ENCODE measurements at places on chromosomes 5 and 9.
A peak's percentile ranks its signal among the peaks of the same experiment; 100 is the strongest.

GRCh38 chr5:16809395-16810207 lies 126.5 kb downstream of the MYO10 start:
- no peak for DNase-seq

DNA sequence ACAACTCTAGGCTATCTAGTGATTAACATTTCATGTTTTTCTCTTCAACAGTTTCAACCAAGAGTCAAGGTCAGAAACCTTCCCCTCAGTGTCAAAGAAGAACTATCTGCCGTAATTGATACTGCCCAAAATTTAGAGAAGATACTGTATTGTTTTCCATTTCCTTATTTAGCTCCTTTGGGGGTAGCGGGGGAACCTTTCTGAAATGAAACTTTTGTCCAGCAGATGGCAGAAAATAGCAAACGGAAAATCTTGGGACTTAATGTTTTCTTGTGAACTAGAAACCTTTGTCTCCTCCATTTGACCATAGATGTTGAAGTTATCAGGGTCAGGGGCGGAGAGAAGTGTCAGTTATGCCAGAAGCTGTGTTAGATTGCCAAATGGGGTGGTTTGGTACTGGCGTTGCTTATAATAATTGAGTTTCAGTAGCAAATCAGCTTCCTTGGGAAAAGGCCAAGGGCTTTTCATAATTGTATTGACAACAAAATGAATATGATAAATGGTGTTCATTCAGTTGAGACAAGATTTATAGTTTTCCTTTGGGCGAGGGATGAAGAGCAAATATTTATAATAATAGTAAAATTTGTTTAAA lies 101.7 kb upstream of the TLX3 start:
- no peak for DNase-seq

DNA sequence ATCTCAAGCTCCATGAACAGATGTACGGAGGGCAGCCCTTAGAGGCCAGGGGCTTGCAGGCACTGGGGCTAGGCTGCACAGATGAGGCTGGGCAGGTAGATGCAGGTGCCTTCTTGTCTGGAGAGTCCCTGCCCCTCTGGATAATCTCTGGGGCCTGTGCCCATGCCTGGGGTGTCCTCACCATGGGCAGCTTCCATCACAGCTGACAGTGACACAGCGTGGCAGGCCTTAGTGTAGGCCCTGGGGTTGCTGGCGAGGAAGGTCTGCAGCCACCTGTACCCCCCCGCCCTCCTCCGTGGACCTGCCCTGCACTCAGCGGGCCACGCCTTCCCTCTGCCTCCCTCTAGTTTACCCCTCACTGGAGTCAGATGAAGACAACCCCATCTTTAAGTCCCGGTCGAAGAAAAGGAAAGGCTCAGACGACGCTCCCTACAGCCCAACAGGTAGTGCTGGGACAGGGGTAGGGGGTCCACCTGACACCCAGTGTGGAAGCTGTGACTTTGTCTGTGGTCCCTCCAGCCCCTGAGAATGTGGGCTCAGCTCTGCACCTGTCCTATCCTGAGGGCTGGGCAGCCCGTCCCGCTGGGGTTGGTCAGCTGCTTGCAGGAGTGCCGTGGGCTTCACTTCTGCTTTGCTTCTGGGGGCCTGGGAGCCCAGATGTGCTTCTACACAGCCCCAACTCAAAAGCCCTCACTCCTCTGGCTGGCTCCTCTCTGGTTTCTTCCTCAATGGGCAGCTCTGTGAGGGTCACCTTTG lies 98.4 kb downstream of the PHF2 start:
- DNase-seq, result no peak

DNA sequence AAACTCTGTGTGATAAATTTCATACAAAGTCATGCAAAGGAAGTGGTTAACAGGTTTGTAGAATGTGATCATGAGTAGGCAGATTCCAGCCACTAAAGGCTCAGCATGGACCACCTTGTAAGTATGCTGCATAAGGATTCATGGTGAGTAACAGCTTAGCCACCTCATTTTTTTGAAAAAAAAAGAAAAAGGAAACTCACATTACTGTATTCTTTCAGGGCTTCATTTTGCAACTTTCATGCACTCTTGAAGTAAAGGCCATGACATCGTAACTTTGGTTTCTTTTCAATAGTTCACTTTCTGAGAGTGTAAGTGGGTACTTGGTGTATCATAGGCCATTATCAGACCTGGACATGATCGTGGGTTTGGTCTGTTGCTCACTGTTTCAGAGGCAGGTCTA lies 175.1 kb downstream of the PCSK1 start:
- no peak for DNase-seq

GRCh38 chr9:111896942-111897600 lies 457 bp downstream of the UGCG start:
- DNase-seq, result peak; percentile 84

DNA sequence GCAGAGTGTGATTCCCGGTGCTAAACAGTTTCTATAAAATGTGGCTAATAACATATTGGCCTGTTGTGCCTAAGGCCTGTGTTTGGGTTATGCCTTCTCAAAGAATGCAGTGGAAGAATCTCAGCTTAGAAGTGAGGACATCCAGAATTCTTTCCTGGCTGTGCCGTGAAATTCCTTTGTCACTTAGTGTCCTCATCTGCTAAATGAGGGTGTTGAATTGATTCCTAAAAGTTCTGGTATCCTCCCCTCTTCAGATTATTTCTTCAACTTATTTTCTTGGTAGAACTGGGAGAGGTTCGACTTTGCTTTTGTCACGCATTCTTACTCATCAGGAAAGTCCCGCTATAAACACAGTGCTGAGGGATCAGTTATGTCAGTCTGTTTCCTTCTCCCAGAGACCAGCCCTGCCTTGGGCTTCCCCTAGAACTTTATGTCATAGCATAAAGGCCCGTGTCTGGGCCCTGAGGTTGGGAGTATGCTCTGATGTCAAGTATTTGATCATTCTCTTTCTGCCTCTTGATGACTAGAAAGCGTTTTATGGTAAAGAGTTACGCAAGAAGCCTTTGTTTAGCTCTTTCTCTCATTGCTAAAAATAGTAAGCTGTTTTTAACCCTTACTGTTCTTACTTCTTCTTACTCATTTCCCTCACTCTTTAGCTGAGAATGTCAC lies 29.5 kb downstream of the MTAP start:
- DNase-seq, result no peak

GRCh38 chr9:71519098-71519696 lies 249.1 kb downstream of the CEMIP2 start:
- DNase-seq, result no peak

DNA sequence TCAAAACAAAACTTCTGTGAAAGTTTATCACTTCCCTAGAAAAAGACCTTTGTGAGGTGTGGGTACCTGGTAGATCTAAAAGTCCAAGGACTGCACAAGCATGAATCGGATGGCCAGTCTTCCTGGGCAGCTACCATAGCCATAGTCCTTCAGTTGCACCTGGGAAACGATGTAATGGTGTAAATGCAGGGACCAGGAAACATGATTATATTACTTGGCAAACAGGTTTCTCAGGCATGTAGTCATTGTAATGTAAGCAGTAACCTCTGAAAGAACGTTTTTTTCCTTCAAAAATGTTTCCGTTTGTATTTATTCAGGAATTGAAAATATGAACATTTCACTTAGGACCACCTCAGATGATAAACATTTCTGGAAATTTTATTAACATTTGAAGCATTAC lies 433.4 kb downstream of the DTWD2 start:
- no peak for DNase-seq

- no peak for DNase-seq
Measured at GRCh38 chr5:149125386-149125891, 15.9 kb upstream of the ABLIM3 start.

DNA sequence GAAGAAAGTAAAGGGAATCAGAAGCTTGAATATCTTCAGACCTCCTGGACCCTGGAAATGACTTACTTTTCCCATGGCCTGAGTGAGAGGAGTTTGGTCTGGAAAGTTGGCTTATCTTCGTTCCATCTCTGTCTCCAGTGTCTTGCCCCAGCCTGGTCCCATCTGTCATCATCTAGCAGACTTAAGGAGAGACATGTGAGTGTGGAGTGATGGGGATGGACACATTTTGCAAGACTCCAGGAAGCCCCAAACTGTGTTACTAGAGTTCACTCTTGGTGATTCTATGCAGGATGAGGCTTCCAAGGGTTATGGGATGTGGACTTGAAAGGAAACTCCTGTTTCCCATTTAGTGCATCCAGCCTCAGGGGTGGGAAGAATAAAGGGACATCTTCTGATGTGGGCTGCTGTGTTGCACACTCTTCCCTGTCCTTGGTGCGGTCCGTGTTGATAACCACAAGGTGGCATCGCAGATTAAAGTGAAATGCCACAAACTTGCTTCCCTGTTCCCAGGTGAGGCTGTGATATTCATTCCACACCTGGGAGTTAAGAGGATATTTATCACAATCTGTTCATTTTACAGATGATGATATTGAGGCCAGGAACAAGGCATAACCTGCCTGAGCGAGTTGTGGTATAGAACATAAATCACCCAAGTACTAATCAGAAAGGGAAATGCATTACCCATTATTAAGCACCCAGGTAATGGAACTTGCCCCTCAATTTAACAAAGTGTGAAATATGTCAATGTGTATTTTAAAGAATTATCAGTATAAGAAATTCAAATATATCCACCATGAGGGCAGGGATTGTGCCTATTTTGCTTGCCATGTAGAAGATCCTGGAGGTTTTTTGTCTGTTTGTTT lies 269.9 kb upstream of the PAPPA start:
- DNase-seq, result no peak

DNA sequence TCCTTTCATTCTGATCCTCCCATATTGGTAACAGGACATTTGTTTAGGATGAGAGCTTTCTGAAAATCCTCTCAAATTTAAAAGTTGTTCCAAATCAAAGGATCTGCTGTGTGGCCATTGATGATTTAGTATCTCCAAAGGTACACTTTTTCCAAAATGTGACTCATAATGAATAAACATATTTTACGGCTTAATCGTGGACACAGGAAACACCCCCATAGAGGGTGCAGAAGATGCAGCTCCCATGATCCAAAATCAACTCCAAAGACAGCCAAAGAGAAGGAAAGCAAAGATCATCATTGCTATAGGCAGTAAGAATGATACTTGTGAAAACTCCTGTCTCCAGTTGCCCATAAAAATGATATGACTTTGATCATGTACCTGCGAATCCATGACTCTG lies 239.7 kb downstream of the PIK3R1 start:
- DNase-seq, result no peak

GRCh38 chr9:88753691-88754367 lies 218.9 kb downstream of the NXNL2 start:
- no peak for DNase-seq

DNA sequence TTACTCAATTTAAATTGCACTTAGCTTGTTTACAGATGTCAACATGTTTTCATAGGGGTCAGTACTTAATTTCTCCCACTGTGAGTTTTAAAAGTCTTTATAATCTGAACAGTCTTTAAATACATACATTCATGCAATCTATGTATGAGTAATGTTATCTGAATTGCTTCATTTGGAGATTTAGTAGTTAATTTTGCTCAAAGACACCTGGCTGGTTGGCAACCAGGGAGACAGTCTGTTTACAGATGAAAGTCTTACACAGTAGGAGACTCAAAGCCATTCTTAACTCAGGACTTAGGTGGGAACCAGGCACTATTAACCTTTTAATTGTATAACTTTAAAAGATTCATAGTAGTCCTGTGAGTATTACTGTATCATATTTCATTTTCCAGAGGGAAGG lies 29.3 kb downstream of the DAB2 start:
- DNase-seq, result no peak

DNA sequence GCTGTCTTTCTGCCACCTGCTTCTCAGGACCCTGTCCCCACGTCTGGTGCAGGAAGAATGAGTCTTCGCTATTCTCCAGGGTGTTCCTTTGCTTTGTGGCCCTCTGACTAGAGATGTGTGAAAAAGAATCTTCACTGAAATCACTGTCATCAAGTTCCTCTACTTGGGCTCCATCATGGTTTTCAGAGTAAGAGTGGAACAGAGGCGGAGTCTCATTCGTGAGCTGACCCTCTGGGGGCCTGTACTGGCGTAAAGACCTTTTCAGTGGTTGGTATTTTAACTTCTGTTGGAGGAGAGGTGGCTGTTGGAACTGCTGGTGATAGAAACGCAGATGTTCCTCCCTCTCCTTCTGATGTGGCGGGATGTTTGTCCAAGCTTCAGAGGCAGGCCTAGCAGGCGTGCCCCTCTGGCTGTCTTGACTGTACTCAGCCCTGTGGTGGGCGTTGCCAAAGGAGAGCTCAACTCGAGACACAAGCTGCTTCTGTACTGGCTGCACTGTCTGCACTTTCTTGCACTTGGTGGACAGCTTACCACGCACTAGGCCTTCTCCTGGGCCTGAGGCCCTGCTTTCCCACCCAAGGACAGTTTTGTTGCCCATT lies 72.0 kb downstream of the KIF24 start:
- no peak for DNase-seq

DNA sequence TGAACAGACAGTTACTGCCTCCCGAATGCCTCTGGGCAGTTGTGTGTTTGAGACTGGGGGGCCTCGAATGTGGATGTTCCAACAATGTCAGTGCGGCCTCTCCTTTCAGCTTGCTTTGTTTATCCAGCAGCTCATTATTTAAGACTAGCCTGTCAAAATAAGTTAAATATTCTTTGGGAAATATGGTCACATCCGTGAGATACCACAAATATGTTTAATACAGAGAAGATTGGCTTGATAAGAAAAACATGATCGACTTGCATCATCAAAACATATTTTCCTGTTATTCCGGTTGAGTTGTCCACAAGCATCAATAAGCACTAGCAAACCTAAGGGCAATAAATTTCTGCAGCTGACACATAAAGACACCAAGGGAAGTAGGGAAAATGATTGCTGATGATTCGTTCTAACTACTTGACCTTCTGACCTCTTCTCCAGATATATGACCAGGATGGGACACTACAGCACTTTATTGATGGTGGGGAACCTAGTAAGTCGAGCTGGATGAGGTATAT lies 66.5 kb downstream of the PRDM6 start:
- DNase-seq, result no peak

DNA sequence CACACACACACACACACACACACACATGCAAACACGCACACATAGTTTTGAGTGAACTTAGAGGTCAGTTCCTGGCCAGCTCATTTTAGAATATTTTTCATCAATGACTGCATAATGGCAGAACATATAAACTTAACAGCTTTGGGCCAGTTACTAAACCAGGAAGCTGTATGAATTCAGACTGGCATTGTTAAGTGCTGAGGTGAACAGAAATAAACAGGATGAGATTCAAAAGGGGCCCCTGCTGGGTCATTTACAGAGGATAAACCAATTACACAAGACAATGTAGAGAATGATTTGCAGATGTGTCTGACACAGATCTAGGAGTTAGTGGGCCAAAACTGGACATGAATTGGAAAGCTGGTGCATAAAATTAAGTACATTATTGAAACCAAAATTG lies 44.6 kb downstream of the MARCHF11 start:
- no peak for DNase-seq

DNA sequence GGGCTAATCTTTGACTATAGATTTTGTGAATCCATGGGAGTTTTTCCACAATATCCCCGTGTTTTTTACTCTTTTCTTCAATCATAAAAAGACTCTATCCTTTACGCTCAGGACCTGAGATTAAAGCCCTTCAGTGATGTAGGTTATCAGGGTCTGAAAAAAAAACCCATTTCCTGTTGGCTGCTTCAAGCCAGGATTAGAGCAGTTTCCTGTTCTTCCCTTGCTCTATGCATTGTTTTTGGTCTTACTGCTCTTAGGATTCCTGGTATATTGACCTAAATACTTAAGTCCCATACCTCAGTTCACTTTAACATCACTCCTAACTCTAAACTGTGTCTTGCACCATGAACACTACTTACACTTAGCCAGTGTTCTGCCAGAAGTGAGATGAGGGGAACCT lies 319.3 kb upstream of the CHD1 start:
- DNase-seq, result no peak
